ENCODE measurements at places on chromosomes 16 and 17.
A peak's percentile ranks its signal among the peaks of the same experiment; 100 is the strongest.

DNA sequence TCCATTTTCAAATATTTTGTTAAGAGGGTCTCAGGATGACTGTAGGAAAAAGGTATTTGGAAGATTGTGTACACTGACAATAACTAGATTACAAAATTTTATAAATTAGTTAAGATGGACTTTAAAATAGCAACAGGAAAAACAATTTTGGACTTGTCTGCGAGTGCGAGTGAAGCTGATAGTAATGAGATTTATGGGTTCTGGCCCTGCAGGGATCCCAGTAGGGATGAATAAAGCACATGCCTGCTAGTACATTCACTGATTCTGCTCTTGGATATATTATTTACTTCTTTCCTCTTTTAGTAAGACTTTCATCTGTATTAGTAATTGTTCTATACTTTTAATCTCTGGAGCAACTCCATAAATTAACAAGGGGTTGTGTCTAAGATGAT, 28.2 kb downstream of the PRKCA start:
- no peak for DNase-seq

- peak; percentile 21 for DNase-seq
Observed at GRCh38 chr16:1610899-1611632, 806 bp downstream of the IFT140 start.

DNA sequence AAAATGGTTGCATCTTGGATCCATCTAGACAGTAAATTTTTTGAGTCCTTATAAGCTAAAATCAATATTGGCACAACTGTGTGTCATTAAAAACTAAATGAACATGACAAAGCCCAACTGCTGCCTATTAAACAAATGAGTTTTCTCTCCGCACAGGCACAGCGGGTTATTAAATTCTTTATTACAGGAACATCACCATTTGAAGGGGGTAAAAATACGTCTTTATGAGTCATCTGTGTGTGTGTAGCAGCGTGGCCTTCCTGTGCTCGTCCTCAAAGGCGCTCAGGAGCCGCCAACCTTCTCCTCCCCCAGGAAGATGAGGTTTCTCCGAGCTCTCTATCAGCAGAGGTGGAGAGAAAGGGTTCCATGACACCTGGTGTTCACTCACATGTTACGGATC, 62.6 kb upstream of the SDK2 start:
- DNase-seq, result no peak

- no peak for DNase-seq
Observed at GRCh38 chr17:10463402-10463801, 6.0 kb downstream of the MYH4 start.

DNA sequence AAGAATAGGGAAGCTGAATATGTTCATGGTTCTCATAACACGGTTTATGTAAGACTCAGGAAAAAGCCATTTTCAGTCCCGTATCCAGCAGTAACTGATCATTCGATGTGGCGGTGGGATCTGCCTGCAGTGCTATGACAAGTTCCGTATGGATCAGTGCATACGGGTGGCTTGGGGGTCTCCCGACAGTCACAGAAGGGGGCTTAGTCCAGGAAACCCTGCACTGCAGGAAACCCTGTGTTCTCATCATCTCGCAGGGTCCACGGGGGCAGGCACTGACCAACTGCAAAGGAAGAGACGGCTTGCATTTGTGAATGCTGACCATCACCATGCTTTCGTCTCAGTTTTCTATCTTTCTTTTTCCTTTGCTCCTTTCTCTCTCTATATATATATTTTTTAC, 7.7 kb downstream of the MTHFSD start:
- no peak for DNase-seq

DNA sequence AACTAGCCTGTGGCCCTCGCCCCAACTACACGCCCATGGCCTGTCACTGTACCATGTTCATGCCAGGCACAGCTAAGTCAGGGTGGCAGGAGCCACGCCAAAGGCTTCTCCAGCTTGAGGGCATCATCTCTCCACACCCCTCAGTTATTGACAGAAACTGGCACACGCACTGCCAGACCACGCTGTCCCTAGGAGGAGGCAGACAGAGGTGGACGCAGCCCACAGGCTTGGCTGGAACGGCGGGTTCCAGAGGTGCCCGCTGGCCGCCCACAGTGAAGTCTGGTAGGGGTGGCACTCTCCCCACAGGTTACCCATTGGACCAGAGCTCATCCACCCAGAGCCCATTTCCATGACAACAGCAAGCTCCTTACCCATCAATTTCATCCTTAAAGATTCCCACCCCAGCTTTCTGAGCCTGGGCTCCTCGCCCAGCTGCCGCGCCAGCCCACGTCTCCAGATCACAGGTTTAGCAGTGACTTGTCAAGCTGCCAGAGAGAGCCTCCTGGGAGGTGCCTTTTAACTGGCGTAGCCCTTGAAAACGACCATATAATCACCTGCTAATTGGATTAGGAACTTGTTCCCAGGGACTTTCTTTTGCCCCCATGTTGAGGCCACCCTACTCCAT, 27.9 kb downstream of the RPRML start:
- DNase-seq, result no peak

DNA sequence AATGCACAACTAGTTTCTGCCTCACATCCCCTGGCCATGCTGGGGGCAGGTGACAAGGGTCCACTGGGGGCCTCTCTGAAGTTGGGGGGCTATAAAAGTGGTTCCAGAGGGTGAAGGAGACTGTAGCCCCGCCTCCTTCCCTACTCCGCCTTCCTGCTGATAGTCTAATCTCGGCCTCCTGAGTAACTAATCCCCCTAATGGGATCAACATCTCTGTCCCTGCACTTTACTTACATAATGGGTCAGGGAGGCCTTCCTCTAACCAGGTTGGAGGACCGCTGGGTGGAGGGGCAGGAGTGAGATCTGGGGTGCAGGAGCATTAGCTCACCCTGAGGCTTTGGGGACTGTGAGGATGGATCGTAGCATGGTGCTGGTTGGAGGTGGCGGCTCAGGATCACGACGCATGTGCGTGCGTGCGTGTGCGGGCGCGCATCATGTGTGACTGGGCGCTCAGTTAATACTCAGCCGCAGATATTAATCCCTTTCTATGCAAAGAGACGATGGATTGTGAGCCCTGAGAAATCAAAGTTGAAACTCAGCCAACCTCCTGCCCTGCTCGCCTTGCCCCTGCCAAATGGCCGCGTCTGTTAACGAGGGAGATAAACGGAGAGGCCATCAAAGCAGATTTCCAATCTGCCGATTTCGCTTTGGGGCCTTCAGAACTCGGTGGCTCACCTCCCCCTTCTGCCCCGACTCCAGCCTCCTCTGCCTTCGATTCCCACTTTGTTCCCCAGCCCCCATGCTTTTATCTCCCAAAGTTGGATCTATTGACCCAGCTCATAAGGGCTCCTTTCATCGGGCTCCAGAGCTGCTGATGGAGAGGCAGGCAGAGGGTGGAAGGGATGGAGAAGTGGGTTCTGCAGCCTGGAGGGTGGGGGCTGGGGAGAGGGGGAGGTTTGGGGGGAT, 107.3 kb downstream of the SDK2 start:
- DNase-seq, result no peak

DNA sequence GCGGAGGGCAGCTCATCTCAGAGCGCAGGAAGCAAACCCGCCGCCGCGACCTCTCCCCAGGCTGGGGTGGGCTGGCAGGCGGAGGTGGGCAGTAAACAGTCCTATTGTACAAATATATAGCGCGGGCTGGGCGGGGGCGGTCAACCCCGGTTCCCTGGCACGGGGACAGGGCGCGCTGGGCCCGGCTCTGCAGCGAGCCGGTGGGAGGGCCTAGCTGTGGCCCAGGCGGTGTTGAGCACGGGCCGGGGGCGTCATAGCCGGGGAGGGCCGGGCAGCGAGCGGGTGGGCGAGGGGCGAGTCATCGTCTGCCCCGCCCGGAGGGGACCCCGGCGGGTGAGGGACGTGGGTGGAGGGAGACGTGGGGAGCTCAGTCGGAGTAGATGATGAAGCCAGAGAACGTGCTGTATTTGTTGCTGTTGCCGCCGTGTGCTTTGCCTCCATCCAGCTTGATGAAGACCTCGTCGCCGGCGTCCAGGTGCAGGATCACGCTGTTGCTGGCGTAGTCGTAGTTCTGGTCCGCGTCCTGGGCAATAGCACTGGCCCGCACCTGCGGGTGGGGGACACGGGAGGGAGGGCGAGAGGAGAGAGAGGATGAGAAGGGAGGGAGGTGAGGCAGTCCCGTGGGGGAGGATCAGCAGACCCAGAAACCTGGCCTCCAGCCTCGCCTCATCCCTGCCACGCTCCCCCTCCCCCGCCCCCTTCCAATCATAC, 8.1 kb downstream of the C1QL1 start:
- no peak for DNase-seq

DNA sequence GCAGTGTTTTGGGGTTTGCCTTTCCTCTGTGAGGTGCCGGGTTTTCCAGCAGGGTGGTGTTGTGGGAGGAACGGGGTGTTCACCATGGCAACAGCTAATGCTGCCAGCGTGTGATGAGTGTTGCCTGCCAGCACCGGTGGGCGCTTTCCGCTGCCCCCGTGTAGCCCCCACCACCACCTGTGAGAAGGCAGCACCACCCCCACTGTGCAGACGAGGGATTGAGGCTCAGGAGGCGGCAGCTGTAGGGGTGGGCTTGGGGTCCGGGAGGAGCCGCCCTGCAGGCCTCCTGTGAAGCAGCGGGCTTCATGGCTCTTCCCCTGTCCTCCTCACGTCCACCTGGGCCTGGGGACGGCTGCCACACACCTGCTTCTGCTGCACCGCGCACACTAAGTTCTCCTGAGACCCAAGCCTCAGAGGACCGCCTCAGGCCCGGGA, 5.2 kb downstream of the RAB40C start:
- DNase-seq, result no peak

Data from kidney tubule cell (primary cell).